ENCODE measurements at places on chromosomes 2 and 18.
A peak's percentile ranks its signal among the peaks of the same experiment; 100 is the strongest.

DNA sequence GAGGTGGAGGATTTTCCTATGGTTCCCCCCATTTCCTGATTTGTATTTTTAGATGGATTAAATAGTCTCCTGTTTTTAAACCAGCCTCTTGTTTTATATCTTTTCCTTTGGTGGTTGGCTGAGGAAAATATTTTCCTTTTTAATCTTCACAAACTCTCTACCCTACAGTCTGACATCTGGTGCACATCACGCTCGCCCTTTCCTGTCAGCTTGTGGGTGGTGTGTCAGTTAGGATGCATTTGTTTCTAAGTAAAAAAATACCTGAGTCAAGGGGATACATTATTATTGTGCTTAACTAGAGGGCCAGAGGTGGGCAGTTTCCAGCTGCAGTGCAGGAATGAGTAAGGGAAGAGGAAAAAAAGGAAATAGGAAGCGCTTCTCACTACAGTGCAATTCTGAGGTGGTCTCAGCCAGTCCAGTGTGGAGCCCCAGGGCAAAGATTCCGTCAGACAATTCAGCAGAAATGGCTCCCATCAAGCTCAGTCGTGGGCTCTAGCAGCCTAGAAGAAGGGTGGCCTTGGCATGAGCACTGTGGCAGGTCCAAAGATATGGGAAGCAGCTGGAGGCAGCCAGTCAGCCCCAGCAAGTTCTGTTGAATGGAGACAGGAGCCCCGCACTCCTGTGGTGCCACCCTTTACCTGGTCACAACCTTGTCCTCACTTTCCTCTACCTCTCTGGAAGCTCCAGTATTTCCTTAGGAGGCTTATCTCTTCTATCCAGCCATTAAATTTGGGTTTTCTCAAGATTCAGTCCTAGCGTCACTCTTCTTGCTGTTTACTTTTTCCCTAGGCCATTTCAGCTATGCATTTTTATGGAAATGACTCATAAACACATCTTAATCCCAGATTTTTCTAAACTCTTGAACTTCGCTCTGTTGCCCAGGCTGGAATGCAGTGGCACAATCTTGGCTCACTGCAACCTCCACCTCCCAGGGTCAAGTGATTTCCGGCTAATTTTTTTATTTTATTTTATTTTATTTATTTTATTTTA, 18.5 kb downstream of the SFTPB start:
- no peak for DNase-seq

- no peak for DNase-seq
These were observed 498.1 kb upstream of the CRIM1 start for GRCh38 chr2:35857498-35857897.

- no peak for DNase-seq
These were observed 36.3 kb downstream of the EIPR1 start for GRCh38 chr2:3341336-3341735.

GRCh38 chr2:241869087-241869961, at the start of gene RTP5:
RTP5 (plus strand) TSS chr2:241869729; CDS start chr2:241869757, 28 bp downstream.
- DNase-seq: no peak

DNA sequence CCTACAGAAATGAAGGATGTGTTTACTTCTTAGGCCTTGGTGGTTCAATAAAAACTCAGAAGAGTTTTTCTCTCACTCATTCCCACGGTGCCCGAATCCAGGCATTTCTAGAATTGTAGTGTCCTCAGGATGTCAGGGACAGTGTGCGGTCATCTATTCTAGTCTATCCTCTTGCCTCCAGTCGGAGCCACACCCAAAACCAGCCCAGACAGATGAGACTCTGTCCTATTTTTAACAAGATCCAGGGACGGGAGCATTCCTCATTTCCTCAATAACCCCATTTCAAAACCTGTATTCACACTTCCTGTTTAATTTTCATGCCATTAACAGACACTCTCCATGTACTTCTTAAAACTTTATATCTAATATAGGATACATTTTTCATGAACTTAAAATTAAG, 11.6 kb upstream of the RBMS1 start:
- DNase-seq: no peak

DNA sequence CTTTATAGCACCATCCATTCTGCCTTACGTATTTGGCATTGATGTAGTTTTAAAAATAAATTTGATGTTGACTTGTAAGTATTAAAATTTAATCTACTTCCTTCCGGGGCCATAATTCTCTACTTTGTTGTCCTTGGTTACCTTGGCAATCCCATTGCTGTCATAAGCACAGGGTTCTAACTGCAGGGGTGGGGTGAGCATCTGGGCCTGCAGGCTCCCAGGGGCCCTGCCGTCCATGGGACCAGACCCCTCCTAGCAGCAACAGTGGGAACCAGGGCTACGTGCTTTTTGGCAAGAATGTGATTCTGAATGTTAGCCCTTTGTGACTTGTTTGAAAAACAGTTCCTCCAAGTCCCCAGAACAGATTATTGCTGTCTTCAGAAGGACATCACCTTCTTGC, 4.9 kb downstream of the ASAP2 start:
- DNase-seq: no peak

GRCh38 chr2:236121546-236121945, 46.6 kb downstream of the GBX2 start:
- no peak for DNase-seq

- no peak for DNase-seq
These were observed 109.3 kb downstream of the EN1 start for GRCh38 chr2:118738106-118738505.

GRCh38 chr2:39513641-39514094, 76.6 kb upstream of the MAP4K3 start:
- DNase-seq: no peak

DNA sequence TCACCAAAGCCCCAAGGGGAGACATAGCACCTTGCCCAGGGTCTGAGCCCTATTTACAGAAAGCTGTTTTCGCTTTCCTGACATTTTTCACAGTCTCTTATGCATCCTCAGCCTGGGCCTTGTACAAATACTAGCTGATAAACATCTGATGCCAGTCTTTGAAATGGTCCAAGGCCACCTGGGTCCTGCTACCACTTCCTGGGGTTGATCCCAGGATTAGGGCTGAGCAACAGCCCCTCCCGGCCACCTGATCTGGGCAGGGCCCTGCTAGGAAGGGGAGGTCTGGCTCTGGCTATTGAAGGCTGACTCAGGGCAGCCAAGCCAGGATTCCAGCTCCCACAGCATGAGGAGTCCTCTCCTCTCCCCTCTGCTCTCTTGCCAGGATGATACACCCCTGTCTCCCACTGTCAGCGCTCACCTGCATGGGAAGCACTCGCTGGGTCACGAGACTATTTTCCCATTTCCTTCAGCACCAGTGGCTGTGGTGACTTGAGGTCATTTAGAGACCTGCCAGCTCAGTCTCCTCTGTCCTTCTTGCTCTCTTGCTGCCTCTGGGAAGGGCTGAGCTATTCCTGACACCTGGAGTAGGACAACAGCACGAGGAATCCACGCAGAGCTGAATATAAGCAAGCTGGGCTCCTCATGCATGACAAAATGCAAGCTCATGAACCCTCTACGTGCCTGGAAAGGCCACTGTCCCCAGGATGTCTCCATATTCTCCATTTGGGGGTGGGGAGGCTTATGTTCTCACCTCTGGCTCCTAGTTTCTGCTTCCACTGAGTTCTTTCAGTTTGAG, 53.0 kb upstream of the LGALSL start:
- no peak for DNase-seq

GRCh38 chr2:192194265-192194865, 368 bp downstream of the TMEFF2 start:
- DNase-seq: no peak

DNA sequence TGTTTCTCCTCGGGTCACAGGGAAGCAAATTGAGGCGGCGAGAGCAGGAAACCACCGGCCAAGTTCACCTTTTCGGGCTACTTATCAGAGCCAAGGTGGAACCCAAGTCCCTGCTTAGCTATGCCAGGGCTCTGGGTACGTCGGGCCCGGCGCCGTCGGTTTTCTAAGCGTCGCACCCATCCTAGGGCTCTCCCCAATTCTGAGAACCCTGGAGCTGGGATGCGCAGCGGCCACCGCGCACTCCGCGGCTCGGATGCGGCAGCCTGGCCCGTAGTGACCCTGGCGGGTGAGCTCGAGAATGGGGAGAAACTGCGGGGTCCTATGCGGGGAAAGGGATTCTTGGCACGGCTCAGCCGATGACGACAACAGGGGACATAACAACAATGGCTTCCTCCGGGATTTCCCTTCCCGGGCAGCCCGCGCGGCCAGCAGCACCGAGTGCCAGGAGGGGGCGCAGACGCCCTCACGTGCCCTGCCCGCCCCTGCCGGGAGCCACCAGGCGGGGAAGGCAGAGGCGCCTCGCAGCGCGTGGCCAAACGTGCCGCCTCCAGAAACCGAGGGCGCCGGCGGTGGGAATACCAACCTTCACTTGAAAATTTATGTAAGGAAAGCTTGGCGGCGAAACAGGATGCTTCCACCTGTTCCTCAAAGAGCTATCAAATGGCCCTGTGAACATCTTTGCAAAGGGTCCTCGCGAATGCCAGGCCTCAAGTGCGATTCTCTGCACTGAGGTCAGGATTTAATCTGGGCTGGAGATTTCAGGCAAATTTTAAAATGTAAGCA, 2.1 kb upstream of the SLC30A3 start:
- DNase-seq: peak; percentile 37

GRCh38 chr2:240322231-240322955, 113.1 kb upstream of the GPC1 start:
- no peak for DNase-seq

GRCh38 chr2:102013206-102014040, 21.7 kb downstream of the IL1R2 start:
- no peak for DNase-seq

DNA sequence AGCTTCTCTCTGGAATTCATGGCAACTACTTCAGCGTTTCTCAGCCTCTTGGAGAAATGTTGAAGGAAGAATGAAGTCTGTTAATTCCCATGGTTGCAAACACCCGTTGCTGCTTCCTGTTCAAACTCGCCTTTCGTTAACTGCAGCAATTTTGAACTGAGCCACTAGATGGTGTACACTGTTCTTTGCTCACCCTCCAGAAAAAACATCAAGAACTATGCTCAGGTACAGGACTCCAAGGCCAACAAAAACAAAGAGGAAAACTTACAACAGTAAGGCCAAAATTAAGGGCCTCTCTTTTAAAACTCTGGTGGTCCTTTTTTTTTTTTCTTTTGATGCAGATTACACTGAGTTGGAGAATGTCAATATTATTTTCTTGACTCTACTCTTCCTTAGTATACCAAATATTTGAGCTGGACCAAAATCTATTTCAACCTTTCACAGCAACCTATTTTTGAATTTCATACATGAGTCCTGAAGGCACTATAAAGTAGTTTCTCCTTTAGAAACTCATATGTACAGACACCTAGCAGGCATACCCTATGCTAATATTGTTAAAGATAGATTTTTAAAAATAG, 58.2 kb downstream of the KLHL14 start:
- no peak for DNase-seq

GRCh38 chr2:1864981-1865421, 120.7 kb upstream of the PXDN start:
- DNase-seq: no peak

GRCh38 chr2:173126819-173127218, 51.2 kb downstream of the MAP3K20 start:
- no peak for DNase-seq

GRCh38 chr2:198652461-198652860, 805.3 kb downstream of the SATB2 start:
- no peak for DNase-seq

DNA sequence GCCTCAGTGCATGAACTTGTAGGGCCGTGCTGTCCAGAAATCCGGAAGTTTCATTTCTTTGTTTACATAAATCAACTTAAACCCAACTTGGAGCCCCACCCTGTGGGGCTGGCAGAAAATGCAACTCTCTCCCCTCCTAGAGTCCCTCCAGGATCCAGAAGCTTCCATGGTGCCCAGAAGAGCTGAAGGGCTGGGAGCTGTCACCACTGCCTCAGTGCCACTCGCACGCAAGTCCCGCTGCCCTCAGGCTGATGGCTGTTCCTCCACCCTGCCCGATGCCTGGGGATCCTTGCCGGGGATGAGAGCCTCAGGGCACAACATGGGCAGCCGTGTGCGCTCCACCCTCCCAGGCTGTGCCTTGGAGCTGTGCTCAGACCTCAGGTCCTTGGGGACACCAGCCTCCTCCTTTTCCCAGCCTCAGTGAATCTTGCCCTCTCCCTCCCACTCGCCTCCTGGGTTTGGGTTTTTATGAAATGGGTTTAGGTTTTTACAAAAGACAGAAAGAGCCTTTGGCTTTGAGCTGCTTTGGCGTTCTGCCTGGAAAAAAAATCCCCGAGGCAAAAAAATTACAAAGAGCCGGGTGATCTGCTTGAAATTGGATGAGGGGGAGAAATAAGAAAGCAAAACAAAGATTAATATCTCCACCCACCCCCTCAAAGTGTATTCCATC, 155.2 kb downstream of the TWIST2 start:
- DNase-seq: no peak

- no peak for DNase-seq
These were observed 8.4 kb downstream of the GPC1 start for GRCh38 chr2:240443891-240444301.

- DNase-seq: peak; percentile 29
These were observed 874 bp downstream of the WDR43 start for GRCh38 chr2:28895189-28895893.

DNA sequence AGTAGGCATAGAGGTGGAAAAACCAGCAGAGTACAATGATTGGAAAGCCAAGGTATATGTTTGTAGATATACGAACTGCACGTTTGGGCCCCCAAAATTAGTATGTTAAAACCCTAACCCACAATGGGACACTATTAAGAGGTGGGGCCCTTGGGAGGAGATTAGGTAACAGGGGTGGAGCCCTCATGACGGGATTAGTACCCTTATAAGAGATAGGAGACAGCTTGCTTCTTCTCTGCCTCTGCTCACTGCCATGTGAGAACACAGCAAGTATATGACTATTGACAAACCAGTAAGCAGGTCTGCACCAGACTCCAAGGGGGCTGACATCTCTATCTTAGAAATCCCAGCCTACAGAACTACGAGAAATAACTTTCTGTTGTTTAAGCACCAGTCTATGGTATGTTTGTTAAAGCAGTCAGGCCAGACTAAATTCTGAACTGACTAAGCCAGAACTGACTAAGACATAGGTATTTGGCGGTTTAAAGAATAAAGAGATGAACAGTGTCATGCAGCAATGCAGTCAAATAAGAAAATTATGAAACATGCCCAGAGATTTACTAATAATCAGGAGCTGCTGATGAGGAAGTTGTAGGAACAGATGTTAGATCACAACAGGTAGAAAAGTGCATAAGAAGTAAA, 182.9 kb downstream of the DYM start:
- DNase-seq: no peak

DNA sequence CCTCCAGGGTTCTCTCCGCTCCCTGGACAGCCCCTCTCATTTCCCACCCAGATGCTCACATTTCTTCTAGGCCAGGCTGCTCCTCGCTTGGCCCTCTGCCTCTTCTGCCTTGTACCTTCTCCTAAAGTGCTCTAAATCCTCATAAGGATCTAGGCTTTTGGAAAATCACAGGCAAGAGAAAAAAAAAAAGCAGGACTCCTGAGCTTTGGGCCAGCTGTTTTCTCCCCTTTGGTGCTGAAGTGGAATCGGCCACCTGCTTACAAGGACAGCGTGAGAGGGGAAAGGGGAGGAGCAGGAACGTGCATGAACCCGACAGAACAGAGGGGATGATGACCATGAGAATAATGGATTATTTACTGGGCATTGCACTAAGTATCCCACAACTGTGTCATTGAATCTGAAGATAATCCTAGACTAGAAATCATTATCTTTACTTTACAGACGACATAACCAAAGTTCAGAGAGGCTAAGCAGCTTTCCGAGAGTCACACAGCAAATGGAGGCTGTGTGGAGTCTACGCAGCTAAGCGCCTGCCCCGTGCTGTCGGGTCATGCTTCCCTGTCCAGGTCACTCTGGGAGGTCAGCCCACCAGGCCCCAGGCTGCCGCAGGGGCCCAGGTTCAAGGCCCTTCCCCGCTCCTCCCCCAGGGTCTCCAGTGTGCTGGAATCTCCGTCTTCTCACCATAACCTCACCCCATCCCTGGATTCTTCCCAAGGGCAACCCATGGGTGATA, 141.9 kb downstream of the PXDN start:
- DNase-seq: no peak

Measured in stimulated activated CD4-positive, alpha-beta T cell treated with anti-CD3 and anti-CD28 coated beads, Interleukin-15, amount 100 ng/mL, for 1 hour (primary cell).